ENCODE measurements at places on chromosomes 3 and 15.

DNA sequence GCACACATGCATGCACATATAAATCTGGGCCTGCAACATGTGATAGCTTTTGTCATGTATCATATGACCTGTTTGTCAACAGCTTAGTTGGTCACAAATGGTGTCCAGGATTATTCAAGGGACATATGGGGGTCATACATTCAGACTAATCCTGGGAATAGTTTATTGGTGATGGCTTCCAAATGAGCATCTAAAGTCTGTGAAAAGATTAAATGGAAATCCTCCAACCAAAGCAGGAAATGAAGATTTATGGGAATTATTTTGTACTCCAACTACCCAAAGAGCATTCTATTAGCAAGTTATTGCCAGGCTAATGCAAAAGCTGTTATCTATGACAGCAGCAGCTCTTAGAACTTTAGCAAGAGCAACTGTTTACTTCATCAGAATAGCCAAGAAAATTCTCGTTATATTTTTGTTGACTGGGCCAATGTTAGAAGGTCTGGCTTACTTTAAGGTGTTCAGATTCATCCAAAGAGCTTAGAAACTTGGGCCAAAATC lies 7.1 kb downstream of the FSTL1 start:
- no peak for DNase-seq

DNA sequence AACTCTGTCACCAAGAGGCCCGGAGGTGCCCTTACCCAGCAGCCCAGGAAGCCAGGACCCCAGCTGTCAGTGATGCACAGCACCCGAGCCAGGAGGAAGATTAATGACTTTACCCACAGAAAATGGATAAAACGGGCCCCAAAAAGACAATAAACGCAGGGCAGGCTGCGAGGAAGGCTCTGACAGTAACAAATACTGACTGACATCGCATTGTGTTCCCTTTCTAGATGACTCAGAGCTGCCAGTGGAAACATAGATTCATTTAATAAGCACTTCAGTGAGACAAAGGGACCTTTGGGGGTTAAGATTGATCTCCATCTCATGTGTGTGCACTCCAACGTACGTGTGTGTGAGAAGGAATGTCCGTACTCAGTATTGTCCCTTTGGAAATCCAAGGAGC lies 225.3 kb upstream of the PPP2R3A start:
- DNase-seq, result no peak

GRCh38 chr3:36730966-36731365 lies 33.4 kb downstream of the DCLK3 start:
- DNase-seq, result no peak

- DNase-seq, result no peak
Observed at GRCh38 chr3:123926396-123926795, 34.6 kb downstream of the CCDC14 start.

DNA sequence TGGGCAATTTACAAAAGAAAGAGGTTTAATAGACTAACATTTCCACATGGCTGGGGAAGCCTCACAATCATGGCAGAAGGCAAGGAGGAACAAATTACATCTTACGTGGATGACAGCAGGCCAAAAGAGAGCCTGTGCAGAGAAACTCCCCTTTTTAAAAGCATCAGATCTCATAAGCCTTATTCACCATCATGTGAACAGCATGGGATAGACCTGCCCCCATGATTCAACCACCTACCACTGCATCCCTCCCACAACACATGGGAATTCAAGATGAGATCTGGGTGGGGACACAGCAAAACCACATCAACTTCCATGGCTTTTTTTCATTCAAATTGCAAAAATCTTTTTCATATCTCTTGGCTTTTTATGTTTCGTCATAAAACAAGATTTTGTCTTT lies 67.6 kb upstream of the GADL1 start:
- no peak for DNase-seq

DNA sequence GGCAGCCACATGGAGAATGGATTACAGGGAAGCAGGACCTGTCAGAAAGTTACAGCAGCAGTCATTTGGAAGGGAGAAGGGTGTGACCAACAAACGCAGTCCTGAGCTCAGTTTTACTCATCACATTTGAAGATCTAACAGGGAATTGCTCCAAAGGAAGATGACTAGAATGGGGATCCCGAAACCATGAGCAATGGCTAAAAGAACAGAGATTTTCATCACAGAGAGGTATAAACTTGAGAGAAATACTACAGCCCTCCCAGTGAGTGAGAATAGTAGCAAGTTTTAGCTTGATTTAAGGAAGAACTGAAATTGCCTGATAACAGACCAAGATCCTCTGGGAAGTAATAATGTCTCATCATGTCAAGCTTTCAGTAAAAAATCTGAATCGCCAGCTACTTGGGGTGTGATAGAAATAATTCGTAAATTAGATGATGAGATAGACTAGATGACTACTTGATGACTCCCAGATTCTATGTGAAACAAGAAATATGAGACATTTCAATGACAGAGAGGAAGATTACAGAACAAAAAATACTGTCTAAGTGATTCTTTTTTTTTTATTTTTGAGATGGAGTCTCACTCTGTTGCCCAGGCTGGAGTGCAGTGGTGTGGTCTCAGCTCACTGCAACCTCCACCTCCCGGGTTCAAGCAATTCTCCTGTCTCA lies 16.9 kb downstream of the CD47 start:
- DNase-seq, result no peak

DNA sequence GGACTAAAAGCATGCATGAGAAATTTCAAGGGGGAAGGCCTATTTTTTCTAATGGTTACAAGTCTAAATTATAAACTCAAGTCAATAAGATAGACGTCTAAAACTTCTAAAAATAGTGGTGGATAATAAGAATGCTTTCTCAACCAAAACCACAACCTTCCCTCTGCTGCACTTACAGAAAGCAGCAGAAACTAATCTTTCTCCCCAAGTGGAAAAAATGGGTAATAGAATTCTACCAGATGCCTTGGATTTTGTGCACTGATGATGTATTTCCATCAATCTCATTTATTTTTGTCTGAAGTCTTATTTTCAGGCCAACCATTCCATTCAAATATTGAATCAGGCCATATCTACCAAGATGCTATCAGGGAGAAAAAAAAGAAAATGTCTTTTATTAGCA lies 344.7 kb downstream of the NEK10 start:
- no peak for DNase-seq

DNA sequence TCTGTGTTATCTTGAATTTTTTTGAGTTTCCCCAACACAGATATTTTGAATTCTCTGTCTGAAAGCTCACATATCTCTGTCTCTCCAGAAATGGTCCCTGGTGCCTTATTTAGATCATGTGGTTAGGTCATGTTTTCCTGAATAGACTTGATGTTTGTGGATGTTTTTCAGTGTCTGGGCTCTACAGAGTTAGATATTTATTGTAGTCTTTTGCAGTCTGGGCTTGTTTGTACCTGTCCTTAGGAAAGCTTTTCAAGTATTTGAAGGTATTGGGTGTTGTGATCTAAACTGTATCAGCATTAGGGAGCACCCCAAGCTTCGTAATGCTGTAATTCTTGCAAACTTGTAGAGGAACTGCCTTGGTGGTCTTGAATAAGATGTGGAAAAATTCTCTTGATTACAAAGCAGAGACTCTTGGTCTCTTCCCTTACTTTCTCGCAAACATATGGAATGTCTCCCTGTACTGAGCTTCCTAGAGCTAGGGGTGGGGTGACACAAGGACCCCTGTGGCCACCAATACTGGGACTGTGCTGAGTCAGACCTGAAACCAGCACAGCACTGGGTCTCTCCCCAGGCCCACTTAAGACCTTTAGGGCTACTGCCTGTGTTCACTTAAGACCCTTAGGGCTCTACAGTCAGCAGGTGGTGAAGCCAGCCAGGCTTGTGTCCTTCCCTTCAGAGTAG lies 26.5 kb downstream of the TM4SF18 start:
- no peak for DNase-seq

DNA sequence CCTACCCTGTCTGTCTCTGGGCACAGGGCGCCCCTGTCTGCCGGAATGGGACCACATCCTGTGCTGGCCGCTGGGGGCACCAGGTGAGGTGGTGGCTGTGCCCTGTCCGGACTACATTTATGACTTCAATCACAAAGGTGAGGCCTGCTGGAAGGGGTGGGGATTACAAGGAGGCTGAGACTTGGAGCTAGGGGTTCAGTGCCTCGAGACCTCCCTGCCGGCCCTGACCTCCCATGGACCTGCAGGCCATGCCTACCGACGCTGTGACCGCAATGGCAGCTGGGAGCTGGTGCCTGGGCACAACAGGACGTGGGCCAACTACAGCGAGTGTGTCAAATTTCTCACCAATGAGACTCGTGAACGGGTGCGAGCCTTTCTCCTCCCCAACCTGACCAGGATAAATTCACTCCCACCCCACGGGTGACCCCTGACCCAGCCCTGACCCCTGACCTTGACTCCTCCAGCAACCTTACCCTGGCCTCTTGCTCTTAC lies 20.4 kb downstream of the PTH1R start:
- DNase-seq, result no peak

DNA sequence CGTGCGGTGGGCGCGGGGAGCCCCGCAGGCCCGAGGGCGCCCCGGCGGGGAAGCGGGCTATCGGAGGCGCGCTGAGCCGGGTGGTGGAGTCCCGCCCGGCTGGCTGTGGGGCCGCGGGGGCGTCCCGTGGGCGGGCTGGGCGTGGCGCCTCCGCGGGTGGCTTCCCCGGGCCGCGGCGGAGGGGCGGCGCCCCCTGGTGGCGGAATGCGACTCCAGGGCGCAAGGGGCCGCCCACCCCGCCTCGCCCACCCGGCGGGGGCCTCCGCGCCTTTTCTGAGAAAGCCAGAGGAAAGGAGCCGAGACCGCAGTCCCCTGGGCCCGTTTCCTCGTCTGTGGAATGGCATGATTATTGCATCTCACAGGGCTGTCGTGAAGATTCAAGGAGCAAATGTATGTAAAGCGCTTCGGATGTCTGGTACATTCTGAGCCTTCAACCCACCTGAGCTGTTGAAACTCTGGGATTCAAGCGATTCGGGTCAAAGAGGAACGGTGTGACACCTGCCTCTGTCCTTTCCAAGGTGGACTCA lies 31.9 kb upstream of the RAB6B start:
- peak; percentile 46 for DNase-seq

- DNase-seq, result no peak
Observed at GRCh38 chr15:51853998-51854397, 24.5 kb downstream of the TMOD3 start.

DNA sequence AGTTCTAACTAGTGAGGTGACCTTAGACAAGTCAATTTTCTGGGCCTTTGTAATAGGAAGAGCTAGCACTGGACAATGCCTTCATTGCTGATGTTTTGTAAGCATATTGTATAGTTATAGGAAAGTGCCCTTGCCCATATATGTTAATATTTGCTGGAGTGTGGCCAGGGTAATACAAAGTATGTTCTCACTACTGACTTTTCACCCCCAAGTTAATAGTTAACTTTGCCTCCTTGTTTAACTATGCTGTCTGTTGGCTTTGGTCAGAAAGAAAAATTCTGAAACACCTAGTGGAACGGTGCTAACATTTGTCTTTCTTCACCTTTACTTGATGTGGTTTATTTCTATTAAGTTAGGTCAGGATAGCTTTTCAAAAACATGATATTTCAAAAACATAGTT lies 287.4 kb upstream of the CTNNB1 start:
- DNase-seq, result no peak

GRCh38 chr3:5255404-5256344 lies 68.2 kb downstream of the EDEM1 start:
- no peak for DNase-seq

GRCh38 chr3:58164199-58164879 lies 46.4 kb downstream of the DNASE1L3 start:
- no peak for DNase-seq

GRCh38 chr3:67318162-67318561 lies 320.1 kb downstream of the KBTBD8 start:
- no peak for DNase-seq

DNA sequence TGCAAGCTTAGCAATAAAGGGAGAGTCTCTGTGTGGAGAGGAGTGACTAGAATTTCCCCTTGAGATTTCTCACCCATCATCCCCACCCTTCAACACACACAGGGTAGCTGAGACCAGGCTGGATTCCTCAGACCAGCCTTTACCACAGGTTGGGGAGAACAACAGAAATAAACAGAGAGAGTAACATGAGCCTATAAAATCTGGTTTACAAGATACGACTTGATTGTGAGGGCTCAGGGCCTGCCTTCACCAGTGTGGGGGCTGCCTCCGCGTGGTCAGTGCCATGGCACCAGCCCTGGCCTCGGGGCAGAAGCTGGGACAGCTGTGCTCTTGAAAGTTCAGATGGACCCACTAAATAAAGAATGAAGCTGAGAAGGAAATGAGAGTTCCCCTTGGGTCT lies 14.6 kb upstream of the MAGEF1 start:
- no peak for DNase-seq

DNA sequence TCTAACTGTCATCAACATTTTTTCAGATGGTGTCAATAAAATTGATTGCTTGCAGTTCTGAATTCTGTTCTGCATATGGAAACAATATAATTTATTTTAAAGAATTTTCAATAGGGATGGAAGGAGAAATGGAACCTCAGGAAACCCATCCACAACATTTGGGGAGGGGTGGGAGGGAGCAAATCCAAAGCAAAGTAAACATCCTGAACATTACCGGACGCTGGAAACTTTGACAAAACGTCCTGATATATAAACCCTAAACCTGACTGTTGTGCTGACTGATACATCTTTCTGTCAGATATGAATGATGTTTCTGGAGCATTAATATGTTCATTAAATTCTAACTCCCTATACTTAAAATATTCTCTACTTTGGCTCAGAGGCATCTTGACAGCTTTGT lies 479.0 kb downstream of the FOXP1 start:
- no peak for DNase-seq

GRCh38 chr3:102169915-102170479 lies 264.8 kb upstream of the ZPLD1 start:
- no peak for DNase-seq

DNA sequence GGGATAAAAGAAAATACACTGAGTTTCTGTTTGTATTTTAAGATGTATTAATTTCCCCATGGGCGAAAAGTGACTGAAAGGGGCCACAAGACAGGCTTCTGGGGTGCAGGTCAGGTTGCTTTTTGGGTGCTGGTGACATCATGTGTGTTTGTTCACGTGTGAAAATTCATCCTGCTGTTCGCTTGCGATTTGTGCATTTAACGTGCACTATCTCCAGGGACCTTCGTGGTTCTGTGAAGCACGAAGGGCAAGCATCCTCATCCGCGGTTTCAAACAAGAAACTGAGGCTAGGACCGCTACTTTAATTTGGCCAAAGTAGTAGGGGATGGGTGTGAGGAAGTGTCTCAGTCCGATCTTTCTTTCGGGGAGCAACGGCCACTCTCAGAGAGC lies 1.6 kb upstream of the SMAD6 start:
- DNase-seq, result no peak

DNA sequence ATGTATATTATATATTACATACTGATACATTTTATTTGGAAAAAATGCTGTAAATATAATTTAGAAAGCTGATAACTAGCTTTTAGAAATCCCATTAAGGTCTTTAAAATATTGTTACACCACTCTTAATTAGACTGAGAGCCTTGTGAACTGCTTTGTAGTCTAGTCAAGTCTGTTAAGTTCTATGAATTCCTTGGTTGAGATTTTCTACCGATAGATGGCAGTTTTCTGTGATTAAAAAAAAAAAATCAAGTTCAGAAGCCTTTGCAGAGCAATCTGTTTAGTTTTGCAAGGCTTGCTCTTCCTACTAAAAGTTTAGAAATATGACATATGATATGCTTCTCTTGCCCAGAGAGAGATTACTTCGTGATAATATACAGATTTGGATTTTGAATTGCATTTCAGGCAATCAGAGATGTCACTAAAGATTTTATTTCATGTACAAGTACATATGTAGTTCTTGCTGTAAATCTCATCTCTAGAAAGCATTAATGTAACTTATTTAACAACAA lies 60.4 kb upstream of the SLITRK3 start:
- DNase-seq, result no peak

GRCh38 chr15:25244731-25245585 lies 193.9 kb downstream of the UBE3A start:
- DNase-seq, result no peak

- DNase-seq, result no peak
Observed at GRCh38 chr3:8445861-8446260, 55.8 kb upstream of the LMCD1 start.

Measured in midbrain (tissue), 1 donor.